Right lobe of liver (tissue), 6 donors: ENCODE measurements at places on chromosomes 13 and 19. TPM values are rescaled to one million over a fixed set of nuclear protein-coding genes. Genes with fewer than 3 reads are reported as not detected.
A peak's percentile ranks its signal among the peaks of the same experiment; 100 is the strongest.

- DNase-seq, result no peak
Observed at GRCh38 chr13:81658598-81659370, 1317.9 kb upstream of the SPRY2 start.

- DNase-seq, result no peak
Observed at GRCh38 chr19:7509625-7510024, 6.3 kb upstream of the ZNF358 start.

- DNase-seq, result no peak
Observed at GRCh38 chr13:112957295-112957677, 11.7 kb upstream of the MCF2L start.

- no peak for DNase-seq
Observed at GRCh38 chr19:55552620-55553019, 7.3 kb upstream of the SBK3 start.

- no peak for DNase-seq
Observed at GRCh38 chr13:76921516-76921915, 26.8 kb upstream of the ACOD1 start.

GRCh38 chr19:13097463-13098258, 5.0 kb downstream of the LYL1 start:
- DNase-seq, result no peak

GRCh38 chr19:31629579-31630363, 280.5 kb upstream of the TSHZ3 start:
- no peak for DNase-seq

GRCh38 chr19:47035127-47036096, 13.0 kb downstream of the TMEM160 start:
- peak; percentile 85 for DNase-seq

- DNase-seq, result no peak
Observed at GRCh38 chr13:51396352-51396751, 56.5 kb downstream of the INTS6 start.

The ZNF737 gene
- total RNA-seq, result 2.5 TPM

DNA sequence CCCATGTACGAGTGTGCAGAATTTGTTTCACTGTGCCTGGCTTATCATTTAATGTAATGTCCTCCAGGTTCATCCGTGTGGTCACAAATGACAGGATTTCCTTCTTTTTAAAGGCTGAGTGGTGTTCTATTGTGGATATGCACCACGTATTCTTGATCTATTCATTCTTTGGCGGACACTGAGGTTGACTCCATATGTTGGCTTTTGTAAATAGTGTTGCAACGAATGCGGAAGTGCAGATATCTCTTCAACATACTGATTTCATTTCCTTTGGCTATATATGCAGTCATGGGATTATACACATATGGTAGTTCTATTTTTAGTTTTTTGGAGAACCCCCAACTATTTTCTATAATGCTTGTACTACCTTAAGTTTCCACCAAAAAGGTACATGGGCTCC, 13.0 kb downstream of the OR7A5 start:
- no peak for DNase-seq

The URAD gene
- total RNA-seq, result not detected

DNA sequence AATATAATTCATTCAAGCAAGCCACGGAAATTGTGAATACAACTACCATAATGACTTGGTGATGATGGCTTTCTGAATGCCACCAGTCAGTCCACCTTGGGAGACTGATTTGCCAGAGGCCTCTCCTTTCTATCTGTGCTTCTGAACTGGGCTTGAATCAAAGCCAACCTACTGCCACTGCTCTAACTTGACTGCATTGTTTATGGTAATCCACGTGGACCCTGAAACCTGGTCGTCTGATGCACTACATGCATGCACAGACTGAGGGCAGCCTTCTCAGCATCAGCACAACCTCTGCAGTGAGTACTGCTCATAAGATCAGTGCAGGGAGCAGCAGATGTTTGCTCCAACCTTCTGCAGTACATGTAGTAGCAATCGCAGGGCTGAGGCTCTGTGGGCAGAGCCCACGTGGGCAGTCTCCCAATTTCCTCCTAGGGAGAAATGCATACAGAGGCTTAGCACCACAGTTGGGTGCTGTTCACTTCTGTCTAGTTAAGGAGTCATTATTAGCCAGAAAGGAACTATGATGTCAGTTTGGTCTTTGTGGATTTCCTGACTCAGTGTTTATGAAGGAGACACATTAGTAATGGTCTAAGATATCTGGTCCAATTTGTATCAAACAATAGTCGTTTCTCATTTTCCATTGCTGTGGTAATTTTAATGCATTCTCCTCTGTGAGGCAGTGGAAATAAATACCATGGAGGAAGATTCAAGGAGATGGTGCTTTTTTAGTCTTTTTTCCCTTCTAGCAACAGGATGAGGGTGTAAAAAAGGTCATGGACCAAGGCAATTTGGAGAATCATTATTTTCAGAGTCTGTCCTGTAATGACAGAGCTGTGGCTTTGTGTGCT, 82.5 kb downstream of the AKAP11 start:
- DNase-seq, result no peak

DNA sequence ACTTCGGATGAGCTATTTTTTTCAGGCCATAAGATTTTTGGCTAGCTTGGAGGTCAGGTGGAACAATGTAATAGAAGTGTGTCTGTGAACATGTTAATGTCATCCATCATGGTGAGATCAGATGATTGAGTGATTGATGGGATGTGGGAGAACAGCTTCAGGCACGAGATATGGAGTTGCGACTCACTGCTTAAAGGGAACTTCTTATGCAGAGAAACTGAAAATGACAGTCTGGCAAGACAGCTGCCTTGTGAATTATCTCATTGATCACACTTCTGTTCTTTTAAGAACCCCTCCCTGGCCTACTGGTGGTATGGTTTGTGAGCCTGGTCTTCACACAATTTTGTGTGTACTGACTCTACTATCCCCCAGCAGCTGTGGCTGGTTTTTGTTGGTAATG, 96.0 kb downstream of the OLFM4 start:
- DNase-seq, result no peak

The ZNF626 gene
- total RNA-seq, result 4.9 TPM

DNA sequence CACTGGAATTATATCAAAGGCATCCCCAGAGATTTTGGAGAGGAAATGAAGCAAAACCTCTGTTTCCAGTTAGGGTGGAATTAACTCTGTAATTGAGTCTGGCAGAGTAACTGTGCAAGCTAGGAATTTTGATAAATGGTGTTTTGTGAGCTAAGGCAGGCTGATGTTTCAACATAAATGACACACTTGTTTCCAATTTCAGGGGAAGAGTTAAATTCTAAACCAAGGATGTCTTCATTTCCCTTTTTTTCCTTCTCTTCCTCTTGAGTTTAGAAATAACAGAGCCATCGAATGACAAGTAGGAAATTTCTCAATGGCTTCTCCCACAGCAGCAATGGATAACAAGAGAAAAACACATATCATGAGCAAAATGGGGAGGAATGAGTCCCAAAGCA, 131.2 kb downstream of the IRS2 start:
- no peak for DNase-seq

- no peak for DNase-seq
Observed at GRCh38 chr19:771332-771785, 20.4 kb downstream of the MISP start.

GRCh38 chr19:2252055-2252796, 3.1 kb downstream of the AMH start:
- DNase-seq, result no peak

- no peak for DNase-seq
Observed at GRCh38 chr13:102901615-102902305, 55.9 kb downstream of the ERCC5 start.

The C2CD4C gene
- total RNA-seq, result 0.60 TPM

The IL17D gene
- total RNA-seq, result not detected

GRCh38 chr13:38401276-38401675, 51.6 kb downstream of the UFM1 start:
- no peak for DNase-seq

DNA sequence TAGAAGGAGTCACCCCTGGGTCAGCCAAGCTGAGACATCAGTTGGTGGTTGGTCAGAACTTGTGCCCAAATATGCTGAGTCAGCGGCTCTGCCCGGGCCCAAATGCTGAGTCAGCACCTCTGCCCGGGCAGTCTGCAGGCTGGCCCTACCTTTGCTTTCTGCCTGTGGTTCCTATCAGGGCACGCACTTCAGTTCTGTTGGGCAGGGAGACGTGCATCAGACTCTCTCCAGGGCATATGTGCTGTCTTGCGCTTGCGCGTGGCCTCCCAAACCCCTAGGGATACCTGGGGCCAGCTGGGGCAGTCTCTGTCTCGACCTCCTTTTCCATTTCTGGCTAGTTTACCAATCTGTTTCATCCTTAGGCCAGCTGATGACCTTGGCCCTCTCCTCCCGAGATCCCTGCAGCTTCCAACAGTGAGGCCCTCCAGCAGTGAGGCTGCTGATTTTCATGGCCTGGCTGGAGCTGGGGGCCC, 24.4 kb upstream of the LDLR start:
- DNase-seq, result peak; percentile 77

The SLC7A10 gene
- not detected for total RNA-seq

DNA sequence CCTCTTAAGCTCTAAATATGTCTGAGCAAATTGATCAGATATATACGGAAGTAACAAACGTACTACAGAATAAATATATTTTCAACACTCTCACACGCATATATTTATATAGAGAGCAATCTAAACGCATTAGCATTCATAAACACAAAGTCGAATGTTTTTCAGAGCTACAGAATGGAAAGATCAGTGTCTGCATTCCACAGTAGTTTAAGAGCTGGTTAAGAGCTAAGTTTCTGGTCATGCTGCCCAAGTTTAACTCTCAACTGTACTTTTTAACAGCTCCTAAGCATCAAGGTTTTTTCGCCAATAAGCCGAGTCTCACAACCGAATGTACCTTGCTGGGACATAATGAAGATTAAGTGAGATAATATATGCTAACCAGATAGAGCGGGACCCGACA, 36.7 kb upstream of the RAP2A start:
- no peak for DNase-seq

- DNase-seq, result no peak
Observed at GRCh38 chr19:29875931-29876330, 64.1 kb downstream of the CCNE1 start.

GRCh38 chr13:26708007-26708297, 52.6 kb downstream of the GPR12 start:
- no peak for DNase-seq
